ENCODE measurements at places on chromosomes 13 and 19.

DNA sequence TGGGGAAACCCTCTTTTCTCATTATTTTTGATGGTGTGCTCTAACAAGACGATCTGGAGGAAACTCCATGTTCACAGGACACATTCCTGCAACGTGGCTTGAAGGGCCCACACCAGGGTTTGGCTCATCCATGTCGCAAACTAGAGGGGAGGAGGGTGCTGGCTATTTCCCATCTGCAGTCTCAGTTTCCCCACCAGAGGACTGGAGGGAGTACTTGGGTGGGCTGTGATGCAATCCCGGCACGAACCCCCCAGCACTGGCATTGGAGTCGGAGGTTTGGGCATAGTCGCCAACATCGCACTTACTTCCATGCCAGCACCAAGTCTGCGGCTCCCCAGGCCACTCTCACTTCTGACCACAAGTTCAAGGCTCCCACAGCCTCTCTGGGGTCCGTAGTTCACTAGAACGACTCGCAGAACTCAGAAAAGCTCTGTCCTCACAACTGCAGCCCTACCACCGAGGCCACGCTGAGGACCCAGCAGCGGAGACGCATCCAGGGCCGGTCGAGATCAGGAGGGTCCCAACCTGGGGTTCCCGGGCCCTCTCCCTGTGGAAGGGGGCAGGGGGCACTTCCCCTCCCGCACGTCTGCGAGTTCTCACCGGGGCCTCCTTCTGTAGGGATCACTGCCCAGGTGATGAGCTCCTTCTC lies 165.6 kb upstream of the SOX1 start:
- DNase-seq: no peak

- no peak for DNase-seq
Observed at GRCh38 chr19:19006213-19006612, 27.1 kb downstream of the SUGP2 start.

- DNase-seq: no peak
Observed at GRCh38 chr19:13007292-13008045, 12.2 kb downstream of the NFIX start.

DNA sequence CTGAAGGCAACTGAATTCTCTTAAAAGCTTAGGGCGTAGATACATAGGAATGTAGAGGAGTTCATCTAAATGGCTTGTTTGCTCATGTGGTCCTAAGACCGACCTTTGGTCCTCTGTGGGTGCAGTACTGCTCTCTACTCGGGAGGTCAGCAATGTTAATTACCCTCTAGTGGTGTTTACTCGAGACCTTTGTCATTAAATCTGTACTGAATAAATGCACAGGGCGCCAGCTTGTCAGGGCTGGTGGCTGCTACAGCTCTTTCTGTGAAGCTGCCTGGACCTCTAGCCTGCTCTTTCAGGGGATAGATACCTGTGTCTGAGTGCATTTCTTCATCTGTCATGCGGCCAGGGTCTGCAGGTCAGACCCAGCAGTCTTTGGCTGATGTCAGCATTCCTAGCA lies 29.2 kb upstream of the MPHOSPH8 start:
- DNase-seq: no peak

DNA sequence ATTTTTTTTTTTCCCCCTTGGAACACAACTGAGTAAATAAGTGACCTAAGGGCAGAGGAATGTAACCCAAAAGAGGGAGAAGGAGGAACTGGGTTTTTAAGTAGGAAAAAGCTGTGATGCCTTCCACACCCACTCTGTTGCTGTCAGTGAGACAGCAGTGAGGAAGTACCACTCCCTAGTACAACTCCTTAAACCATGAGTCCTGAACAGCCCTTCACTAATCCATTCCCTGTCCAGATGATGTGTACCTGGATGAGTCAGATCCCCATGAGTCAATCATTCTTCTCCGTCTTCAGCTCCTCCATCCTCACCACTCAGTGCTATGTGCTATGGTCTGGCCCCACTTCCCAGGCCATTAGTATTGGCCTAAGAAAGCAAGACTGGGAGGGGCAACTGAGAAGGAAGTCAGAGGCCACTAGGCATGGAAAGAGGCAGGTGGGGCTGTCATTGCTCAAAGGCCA lies 12.9 kb upstream of the CXCL17 start:
- no peak for DNase-seq
